ENCODE measurements at places on chromosomes 16 and 17.

- DNase-seq = no peak
These were observed 1616.4 kb downstream of the CDH8 start for GRCh38 chr16:60419859-60420258.

GRCh38 chr17:64492481-64493109, 4.3 kb downstream of the POLG2 start:
- DNase-seq = no peak

- no peak for DNase-seq
These were observed 5.7 kb downstream of the ZNF319 start for GRCh38 chr16:57994778-57995177.

- DNase-seq = no peak
These were observed 18.0 kb downstream of the B9D1 start for GRCh38 chr17:19344311-19345066.

- no peak for DNase-seq
These were observed 131.8 kb downstream of the CDH11 start for GRCh38 chr16:64990101-64990500.

All from D341Med (cell line).